IPS DF 19.7 (cell line): ENCODE measurements at places on chromosomes 12 and 14.

DNA sequence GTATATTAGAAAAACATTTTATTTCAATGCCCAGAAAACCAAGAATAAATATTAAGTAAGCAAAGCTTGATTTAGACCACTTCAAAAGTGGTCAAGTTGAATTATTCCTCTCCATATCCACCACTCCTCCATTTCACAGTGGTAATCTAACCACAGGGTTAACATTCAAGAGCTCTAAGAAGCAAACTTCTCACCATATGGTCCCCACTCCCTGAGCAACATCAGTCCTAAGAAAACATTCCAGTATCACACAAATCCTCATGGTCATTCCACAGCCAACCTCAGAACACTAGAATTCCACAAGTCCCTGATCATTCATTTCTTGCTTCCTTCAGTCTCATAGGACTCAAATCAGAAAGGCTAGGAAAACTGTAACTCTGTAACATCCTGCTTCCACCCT lies 47.9 kb downstream of the ST8SIA1 start:
- DNase-seq, result no peak

DNA sequence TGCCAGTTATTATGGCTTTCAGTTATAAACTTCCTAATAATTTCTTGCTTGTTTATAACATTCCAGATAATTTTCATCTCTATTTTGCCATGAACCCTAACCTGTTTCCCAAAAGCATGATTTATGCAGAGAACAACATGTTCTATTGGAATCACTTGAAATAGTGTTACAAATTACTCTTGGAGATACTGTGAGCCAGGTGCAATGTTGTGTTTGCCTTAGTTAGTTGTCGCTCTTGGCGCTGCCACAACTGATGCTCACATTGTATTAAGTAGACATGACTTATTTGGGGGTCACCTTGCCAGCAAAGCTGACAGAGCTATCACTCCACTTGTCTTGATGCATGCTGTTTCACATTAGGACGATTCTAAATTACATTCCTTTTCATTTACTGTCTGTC lies 49.4 kb downstream of the TSPAN8 start:
- DNase-seq, result no peak

GRCh38 chr12:27560126-27560525 lies 36.1 kb downstream of the PPFIBP1 start:
- DNase-seq, result no peak

DNA sequence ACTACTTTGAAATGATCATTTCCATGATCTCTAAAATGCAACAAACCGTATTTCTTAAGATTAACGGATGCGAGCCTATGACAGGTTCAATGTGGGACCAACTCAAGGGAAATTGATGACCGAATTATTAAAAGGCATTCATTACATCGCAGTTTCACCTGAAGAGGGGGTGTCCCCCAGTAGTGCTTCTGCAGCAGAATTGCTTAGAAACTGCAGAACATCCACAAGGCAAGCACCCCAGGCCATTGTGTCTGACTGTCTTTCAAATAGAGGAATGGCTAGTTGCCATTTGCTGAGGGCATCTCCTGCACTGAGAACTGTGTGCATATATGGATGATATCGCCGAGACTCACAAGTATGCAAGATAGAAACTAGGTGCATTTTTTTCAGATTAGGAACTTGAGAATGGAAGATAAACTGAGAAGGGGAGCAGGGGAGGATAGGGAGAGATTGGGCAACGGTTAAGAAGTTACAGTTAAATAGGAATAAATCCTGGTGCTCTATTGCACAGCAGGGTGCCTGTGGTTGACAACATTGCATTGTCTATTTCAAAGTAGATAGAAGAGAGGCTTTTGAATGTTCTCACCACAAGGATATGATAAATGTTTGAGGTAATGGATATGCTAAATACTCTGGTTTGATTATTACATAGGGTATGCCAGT lies 234.3 kb upstream of the PLEKHG7 start:
- DNase-seq, result no peak

GRCh38 chr12:123468786-123469185 lies 10.8 kb downstream of the SNRNP35 start:
- no peak for DNase-seq

- no peak for DNase-seq
These were observed 232.7 kb upstream of the ABCD2 start for GRCh38 chr12:39852346-39852745.

- DNase-seq, result no peak
These were observed 2.1 kb upstream of the ARHGAP5 start for GRCh38 chr14:32074887-32075572.

- DNase-seq, result no peak
These were observed 48.5 kb upstream of the FLRT2 start for GRCh38 chr14:85481471-85481870.

- DNase-seq, result no peak
These were observed 10.4 kb upstream of the KCNH5 start for GRCh38 chr14:63055631-63056030.

DNA sequence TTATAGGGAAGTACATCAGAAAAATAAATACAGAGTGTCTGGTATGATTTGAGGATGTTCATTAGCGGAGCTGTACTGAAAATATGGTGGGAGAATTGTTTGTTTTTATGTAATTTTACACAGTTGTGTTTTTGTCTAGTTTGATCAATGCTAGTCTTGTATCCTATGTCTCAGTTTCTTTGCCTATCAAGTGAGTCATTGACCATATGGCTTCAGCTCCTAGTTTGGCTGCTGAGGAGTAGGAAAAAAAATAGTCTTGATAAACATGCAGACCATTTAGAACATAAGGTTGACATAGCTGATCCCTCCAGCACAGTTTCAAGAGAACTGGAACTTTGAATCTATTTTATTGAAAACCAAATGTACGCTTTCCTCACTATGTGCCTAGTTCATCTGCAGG lies 1292.1 kb upstream of the FLRT2 start:
- DNase-seq, result no peak

DNA sequence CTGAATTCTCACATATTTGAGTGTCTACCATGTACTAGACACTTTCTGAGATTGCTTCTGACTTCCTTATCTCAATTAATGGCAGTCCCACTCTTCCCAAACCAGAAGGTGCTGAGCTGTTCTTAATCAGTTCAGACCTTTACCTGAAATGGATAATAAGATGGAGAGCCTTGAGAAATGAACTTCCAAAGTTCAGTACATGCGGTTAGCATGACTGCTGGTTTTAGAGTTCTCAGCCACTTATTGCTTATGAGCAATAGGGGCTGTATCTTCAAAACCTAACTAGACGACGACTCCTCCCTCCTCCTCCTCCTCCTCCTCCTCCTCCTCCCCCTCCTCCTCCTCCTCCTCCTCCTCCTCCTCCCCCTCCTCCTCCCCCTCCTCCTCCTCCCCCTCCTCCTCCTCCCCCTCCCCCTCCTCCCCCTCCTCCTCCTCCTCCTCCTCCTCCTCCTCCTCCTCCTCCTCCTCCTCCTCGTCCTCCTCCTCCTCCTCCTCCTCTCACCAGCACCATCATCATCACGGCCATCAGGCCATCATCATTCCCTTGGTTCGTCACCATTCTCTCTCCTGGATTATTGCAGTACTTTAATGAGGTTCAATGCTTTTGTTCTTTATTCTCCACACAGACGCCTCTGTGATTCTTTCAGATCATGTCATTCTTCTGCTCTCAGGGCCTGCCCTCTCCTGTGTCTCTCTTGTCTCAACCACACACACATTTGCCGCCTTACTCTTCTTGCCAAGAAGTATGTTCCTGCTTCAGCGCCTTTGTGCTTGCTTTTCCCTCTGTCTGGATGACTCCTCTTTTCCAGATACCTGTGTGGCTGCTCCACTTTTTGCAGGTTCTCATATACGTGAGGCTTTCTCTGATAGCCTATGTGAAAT lies 2.7 kb downstream of the PCNX1 start:
- DNase-seq, result no peak

DNA sequence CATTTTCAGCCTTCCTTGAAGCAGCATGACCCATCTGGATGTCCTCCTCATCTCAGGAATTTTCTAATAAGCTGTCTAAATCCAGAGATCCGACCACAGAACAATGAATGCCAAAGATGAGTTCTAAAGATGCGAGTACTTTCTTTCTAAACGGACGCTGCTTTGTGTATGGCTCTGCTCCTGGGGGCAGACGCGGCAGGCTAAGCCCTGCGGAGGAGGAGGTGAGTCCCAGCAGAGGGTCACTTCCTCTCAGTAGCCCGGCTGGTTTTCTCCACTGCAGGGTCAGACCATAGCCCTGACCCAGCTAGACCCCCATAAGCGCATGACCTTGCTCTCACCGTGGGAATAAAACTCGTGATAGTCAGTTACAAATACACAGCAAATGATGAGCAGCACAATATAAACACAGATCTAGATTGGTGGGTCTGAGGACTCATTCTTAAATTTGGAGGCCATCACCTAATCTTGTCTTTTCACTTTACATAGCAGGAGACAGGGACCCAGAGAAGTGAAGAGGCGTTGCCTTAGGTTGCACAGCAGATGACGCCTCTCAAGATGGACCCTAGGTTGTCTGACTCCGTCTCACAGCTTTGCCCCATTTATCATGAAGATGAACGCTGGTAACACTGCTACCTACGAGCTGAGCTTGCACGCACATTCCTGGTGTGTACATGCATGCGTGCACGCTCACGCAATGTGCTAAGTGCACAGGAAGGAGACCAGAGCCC lies 16.6 kb downstream of the SSH1 start:
- no peak for DNase-seq
